ENCODE measurements at places on chromosomes 1 and 21. TPM values are rescaled to one million over a fixed set of nuclear protein-coding genes. Genes with fewer than 3 reads are reported as not detected.

- no peak for DNase-seq
Observed at GRCh38 chr1:201742476-201742875, 86.5 kb upstream of the IPO9 start.

The WDR64 gene
- total RNA-seq, result 0.31 TPM

DNA sequence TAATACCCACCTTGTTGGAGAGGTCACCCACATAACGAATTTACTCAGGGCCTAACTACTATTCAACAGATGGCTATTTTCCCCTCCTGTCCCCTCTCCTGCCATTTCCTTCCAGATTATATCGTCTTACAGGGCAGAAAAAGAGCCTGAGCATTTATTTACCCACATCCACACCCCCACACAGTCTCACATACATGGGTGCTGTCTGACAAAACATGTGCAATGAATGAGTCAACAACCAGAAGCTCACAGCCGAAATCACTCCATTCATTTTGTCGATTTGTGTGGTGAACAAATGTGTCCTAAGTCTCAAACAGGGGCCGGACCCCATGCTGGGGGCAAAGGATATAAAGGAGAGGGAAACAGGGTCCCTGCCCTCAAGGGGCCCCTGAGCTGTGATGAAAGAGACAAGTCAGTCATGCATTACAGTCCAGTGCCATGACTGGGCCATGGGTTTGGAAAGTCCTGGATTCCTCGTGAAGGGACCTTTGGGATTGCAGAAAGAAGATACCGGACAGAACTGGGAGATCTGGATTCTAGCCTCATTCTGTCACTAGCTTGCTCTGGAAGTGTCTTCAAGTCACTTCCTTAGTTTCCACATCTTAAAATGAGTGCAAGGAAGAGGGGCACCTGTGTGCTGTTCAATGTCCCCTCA, 16.4 kb upstream of the ZNF683 start:
- DNase-seq, result no peak

DNA sequence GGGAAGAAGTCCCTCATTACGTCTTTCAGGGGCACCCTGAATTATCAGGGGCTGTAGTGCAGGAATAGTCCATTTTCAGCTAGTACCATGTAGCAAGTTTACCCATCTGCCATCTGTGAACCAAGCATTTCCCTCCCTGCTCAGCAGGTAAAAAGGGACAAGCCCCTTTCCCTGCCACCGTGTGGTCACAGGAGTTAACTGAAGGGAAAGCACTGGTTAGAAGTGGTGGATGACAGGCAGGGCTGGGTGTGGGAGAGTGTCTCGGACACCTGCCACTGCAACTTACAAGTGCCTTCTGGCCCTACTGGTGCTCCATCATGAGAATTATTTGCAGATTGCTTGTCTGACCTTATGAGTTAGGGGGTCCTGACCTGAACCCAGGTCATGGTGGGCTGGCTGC, 32.0 kb upstream of the IGSF5 start:
- DNase-seq, result no peak

- no peak for DNase-seq
Observed at GRCh38 chr21:43274946-43275310, 106.1 kb downstream of the CRYAA start.

GRCh38 chr1:226825037-226825745, 45.2 kb upstream of the PSEN2 start:
- no peak for DNase-seq

GRCh38 chr1:66393586-66394287, 140.2 kb upstream of the SGIP1 start:
- DNase-seq, result no peak

Data from activated CD8-positive, alpha-beta T cell treated with anti-CD3 and anti-CD28 coated beads, Interleukin-2, amount 10 ng/mL, durations not matched to agents 7 days and 5 days (primary cell).